ENCODE measurements at places on chromosomes 6 and 20.

DNA sequence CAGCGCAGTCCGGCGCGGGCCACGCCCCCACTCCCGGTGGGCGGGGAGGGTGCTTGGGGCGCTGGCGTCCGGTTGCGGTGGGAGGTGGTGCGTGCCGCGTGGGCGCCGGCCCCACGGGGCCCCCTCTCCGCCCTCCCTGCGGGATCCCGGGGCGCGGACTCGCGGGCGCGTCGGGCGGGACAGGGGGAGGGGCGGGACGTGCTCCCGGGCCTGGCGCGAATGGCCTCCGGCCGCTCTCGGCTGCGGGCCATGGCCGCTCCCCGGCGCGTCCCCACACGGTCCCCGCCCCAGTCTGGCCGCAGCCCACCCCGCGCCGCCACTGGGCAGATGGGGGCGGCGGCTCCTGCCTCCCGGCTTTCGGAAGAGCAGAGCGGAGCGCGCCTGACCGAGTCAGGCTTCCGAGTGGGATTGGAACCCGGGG is 771 bp upstream of the PPP1R3G start:
- DNase-seq, result no peak

DNA sequence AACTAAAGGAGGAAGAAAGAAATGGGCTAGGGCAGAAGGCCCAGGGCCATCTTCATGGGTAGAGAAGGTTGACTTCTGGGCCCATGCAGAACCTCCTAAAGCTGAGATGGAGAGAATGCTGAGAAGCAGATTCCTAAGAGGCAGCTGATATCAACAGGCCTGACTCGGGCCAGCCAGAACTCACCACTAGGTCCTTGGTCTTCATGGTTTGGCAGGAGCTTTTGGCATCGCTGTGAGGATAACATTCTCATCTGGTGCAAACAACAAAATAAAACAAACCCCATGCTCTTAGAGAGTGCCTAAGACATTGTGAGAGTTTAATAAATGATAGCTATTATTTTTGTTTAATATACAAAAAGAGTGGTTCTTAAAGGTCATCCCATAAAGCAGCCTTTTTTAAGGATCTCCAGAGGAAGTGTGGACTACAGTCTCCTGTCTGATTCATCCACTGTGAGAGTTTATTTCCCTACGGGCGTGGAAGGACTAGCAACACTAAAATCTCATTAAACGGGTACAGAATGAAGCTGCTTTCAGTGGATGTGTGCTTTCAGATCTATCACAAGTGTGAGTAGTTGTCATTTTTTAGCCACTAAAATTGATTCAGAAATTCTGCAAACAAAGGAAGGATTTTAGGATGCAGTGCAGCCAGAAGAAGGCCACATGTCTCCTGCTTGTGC is 160.0 kb downstream of the PLCB4 start:
- DNase-seq, result no peak

- no peak for DNase-seq
These were observed 54.1 kb downstream of the MYH7B start for GRCh38 chr20:35009665-35010328.

DNA sequence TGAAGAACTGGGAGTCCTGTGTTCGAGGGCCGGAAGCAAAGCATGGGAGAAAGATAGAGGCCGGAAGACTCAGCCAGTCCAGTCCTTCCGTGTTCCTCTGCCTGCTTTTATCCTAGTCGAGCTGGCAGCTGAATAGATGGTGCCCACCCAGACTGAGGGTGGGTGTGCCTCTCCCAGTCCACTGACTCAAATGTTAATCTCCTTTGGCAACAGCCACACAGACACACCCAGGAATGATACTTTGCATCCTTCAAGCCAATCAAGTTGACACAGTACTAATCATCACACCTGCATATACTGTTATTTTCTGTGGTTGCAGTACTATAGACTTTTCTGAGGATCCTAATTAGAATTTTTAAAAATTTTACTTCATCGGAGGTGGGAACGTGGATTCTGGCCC is 21.3 kb downstream of the PCMTD2 start:
- no peak for DNase-seq

DNA sequence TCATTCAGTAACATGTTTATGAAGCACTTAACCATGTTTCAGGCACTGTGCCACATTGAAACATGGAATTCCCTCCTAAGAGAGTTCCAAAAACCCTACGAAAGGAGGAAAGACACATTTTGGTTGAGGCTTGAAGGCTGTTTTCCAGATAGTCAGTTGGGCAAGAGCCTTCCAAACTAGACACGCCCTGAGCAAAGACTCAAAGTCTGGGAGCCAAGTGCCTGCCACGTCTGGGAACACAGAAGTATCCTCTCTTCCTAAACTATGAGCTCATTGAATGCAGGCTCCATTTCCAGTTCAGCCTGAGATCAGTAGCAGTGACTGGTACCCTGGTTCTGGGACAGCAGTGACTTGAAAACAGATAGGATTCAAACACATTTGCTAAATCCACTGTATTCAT is 74.5 kb upstream of the FAM8A1 start:
- DNase-seq, result no peak

DNA sequence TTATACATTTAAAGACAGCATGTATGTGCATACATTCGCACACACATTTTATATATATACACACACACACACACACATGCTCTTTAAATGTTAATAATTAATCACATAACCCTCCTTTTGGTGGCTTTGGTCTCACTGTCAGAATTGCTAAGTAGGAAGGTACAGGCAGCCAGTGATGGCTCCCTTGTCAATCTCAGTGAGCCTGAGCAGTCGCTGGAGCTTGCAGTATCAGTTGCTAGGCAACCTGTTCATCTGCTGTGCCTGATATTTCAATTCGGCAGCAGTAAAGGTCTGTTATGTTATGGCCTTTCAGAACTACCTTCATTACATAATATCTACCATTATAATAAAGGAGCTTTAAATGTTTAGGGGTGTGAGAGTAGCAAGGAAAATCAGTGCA is 374.3 kb downstream of the LMBRD1 start:
- no peak for DNase-seq

- DNase-seq, result no peak
These were observed 5.2 kb upstream of the TP53RK start for GRCh38 chr20:46694484-46694883.

All from omental fat pad (tissue), 4 donors.